G401 (cell line): ENCODE measurements at places on chromosomes 2 and 18. TPM values are rescaled to one million over a fixed set of nuclear protein-coding genes. Genes with fewer than 3 reads are reported as not detected.

DNA sequence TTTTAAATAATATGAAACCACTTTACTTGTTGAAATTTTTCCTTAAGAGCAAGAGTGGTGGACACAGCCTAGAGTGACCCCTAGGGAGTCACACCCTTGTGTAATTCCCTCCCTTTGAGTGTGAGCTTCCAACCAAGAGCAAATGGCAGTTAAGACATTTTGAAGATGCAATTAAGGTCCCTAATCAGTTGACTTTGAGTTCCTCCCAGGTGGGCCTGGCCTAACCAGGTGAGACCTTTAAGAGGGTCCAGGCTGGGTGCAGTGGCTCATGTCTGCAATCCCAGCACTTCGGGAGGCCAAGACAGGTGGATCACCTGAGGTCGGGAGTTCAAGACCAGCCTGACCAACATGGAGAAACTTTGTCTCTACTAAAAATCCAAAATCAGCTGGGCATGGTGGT is 143.5 kb upstream of the PID1 start:
- DNase-seq = no peak

Gene TMBIM1
- 83.7 and 100 TPM in 2 replicates for total RNA-seq

Gene LYPD1
- total RNA-seq = not detected in 2 replicates

Gene C2orf42
- 5.3 and 6.8 TPM in 2 replicates for total RNA-seq

Gene COL4A3
- 3.0 TPM in 1 of 2 replicates, not detected in the other for total RNA-seq
